ENCODE measurements at places on chromosomes 4 and X.
A peak's percentile ranks its signal among the peaks of the same experiment; 100 is the strongest.

- DNase-seq: no peak
These were observed 83.5 kb upstream of the LIMCH1 start for GRCh38 chr4:41454423-41454822.

DNA sequence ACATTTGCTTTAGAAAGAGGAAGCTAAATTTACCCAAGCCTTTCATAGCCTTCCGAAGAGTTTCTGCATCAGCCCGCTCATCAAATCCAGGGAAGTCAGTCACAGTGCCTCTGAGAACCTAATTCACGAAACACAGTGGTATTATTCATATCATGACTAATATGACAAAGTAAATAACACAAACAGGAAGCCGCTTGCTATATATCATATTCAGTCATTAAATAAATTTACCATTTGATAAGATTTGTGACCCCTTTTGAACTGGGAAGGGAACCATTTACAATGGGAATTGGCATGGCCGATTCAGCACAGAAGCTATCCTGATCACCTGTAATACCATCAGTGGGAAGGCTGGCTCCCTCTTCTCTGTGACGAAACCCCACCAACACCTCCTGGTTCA lies 10.5 kb downstream of the ANXA5 start:
- peak; percentile 89 for DNase-seq

GRCh38 chrX:38548508-38548907 lies 12.8 kb upstream of the TSPAN7 start:
- DNase-seq: no peak

DNA sequence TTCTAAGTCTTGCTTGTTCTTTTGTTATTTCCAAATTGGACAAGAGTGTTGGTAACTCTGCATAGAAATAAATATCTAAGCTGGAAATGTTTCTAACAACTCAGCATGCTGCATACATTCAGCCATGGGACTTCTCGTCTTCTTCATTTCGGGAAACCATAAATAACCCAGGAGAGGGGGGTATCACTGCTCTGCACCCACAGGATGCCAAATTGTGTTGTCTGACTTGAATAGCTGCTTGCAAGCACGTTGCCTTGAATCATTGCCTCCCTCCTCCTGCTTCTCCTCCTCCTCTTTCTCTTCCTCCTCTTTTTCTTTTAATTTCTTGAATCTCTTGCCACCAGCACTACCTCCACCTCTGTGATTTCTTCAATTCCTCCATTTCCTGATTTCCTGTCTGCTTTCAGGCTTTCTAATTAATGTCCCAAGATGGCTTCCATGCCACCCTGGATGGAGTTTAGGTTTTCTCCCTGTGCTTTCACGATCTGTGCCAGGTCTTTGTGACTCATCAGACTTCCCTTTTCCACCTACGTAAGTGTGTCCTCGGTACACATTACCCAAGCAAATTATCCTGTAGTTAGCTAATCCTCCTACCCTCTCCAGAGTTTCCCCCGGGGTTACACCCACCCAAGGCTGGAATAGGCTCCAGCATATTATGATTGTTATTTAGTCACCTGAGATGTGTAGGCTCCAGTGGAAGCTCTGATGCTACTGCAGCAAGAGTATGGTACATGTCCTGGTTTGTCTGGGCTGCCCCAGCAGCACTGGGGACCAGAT lies 122.6 kb upstream of the VCX3B start:
- peak; percentile 93 for DNase-seq

DNA sequence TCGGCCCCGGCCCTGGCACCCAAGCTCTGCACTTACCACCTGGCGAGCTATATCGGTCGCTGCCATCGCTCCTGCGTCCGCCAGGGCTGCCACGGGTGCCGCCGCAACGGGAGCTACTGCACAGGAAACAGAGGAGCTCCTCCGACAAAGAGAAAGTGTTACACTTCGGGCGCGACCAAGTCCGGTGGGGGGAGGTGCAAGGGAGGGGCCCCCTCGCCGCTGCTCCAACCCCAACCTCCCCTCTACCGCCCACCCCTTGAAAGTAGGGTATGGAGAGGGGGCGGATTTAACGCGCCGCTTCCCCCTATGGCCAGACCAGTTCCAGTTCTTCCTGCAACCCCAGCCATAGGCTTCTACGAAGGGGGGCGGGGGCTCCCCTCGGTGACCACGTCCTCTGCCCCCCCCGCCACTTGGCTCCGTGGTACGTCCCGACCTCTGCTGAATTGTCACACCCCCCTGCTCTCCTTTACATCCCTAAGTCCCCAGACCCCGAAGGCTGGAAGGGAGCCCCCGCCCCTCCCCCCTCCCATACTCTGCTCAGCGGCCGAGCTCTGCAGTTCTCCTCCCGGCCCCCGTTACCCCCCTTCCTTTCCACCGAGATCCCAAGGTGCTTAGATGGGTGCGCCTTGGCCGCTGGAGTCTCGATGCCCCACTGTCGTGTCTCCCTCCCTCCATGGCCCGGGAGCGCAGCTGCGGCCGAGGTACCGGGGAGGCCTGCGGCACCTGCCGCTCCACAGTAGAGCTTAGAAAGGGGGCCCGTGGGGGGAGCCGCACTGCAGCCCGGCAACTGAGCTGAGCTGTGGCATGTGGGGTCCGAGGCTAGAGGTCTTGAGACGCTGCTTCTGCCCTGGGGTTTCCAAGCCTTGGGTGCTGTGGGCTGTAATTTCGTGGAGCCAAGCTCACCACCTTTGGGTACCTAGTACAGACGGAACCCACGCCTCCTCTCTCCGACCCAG lies at the start of gene SEPTIN6:
Gene SEPTIN6, minus strand, starts transcription at position 129 of the 956 bp plus-strand sequence. Its CDS starts 63 bp downstream, at position 66.
- peak; percentile 18 for DNase-seq

- peak; percentile 46 for DNase-seq
These were observed 3.2 kb upstream of the RS1 start for GRCh38 chrX:18674788-18675735.

DNA sequence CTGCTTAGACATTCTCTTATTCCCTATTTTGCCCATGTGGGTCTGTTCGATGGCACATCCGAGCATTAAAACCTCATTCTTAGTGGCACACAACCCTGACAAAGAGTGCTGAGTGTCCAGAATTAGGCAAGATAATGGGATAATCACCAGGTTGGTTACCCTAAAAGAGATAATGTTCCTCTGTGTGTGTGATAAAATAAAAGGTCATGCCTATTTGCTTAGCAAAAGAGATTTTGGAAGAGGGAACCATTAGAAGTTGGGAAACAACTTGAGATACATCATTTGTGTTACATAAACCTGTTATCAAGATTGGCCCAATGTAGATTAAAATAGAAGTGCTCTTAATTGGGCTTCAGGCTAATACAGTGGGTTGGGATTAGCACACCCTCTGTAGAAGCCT lies 182.7 kb downstream of the NWD2 start:
- no peak for DNase-seq

GRCh38 chrX:1162119-1162916 lies 50.1 kb downstream of the CRLF2 start:
- no peak for DNase-seq

- no peak for DNase-seq
These were observed 126.7 kb upstream of the STX18 start for GRCh38 chr4:4668355-4669210.

- DNase-seq: no peak
These were observed 73.5 kb upstream of the ZFP42 start for GRCh38 chr4:187921946-187922623.

DNA sequence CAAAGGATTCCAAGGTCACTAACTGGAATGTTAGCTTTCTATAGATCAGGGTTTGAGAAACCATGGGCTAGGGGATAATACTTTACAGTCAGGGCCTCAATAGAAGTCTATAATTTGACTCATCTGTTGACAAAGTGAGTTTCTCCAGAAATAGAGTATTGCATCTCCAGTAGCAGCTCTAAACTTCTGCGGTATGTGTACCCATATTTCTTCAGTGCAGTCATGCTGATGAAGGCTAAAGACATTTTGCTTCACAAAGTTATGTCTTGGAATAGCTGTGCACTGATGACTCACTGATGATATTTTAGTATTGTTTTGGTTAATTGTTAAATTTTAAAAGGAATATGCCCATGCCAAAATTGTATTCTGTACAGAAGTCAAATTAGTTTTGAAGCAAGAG lies 464.9 kb upstream of the AMOT start:
- DNase-seq: peak; percentile 0

GRCh38 chrX:134682081-134682480 lies 23.8 kb upstream of the PLAC1 start:
- no peak for DNase-seq

DNA sequence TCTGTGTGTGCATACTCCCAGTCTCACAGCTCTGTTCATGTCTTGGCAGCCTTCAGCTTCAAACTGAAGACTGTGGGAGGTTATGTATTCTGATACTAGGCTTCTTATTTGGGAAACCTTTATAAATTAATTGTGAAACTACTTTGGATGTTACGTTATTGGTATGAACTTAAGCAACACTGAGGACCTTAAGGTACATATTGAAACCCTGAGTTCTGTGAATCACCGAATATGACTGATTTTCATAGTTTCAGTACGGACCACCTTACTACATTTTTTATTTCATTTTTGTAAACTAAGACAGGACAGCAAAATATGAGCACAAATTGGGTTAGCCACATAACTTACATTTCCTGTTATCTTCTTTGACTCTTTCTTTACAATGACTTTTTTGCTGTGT lies 498.4 kb downstream of the PDGFC start:
- no peak for DNase-seq

DNA sequence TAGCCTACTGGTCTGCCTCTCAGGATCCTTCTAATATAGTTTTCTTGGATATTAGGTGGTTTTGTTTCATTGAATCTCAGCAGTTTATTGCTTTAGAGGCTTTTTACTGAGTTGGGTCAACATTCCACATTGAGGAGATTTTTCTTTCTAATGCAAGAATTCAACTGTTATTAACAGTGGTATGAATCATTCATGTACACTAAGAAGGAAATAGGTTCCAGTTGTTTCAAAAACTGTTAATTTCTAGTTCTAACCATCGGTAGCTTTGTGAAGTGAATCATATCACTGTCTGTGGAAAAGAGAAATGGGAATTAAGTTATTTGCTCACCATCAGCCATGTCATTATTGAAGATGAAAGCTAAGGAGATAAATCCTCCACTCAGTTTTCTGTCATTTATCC lies 331.5 kb downstream of the RPA4 start:
- DNase-seq: no peak
